NCI-H1417 (cell line): ENCODE measurements at places on chromosomes 7 and 10.
A peak's percentile ranks its signal among the peaks of the same experiment; 100 is the strongest.

- DNase-seq, result no peak
These were observed 525.0 kb upstream of the ADARB2 start for GRCh38 chr10:2262333-2262732.

DNA sequence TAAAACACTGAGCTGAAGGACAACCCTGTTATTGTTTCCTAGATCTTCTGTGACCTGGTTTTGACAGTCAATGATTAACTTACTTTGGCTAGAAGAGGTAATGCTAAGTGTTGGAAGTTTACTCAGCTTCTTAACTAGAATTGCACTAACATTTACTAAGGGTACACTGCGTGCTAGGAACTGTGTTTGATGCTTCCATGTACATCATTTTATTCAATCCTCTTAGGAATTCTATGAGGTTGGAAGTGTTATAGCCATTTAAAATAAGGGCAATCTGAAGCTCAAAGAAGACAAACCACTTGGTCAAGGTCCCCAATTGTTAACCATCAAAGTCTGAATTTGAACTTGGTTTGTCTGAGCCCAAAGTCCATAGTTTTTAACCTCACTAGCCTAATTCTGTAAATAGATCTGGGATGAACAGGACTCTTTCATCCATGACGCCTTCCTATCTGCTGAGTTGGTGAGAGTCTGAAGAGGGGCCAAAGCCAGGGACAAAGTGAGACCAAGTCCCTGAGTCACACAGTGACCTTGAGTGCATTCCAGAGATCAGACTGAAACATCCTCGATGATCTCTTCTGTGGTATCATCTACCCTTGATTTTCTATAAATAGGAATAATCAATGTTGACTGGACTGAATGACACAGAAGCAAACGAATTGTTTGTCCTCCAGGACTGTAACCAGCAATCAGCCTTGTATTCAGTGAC, 29.2 kb upstream of the ZNRF2 start:
- no peak for DNase-seq

DNA sequence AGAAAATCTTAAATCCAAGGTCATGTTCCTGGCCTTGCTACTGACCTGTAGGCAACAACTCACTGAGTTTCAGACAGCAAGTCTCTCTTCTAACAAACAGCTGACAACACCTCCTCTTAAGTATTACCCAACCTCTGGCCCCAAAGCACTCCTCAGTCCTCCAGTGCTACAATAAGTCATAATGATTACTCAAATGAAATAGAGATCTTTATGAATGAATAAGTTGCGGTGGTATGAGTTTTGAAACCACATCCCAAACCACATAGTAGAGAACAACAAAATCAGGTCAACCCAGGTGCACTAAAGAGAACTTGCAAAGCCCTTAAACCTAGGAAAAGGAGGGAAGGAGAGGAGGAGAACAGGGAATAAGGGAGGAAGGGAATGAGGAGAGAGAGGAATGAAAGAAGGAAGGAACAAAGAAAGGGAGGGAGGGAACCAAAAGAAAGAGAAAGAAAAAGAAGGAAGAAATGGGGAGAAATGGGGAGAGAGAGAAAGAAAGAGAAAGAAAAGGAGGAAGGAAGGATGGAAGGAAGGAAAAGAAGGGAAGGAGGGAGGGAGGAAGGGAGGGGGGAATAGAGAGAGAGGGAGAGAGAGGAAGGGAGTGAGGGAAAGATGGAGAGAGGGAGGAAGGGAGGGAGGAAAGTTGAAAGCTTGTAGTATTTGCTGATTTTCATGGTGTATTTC, 142.8 kb upstream of the CALCR start:
- no peak for DNase-seq

DNA sequence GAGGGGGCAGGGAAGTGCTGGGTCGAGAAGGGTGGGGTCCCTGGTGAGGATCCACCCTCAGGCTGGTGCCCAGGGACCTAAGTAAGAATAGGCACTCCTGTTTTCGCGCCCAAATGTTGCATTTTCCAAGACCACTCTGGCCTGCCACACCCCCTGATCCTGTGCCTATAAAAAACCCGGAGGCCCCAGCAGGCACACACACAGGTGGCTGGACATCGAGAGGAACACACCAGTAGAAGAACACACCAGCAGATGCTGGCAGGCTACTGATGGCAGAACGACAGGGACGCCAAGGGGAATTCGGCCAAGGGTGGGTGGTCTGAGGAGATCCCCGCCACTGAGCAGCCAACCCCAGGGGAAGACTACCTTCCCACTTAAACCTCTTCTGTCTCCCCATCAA, 633.9 kb upstream of the POT1 start:
- no peak for DNase-seq

GRCh38 chr7:133246558-133246957, 6.3 kb upstream of the EXOC4 start:
- no peak for DNase-seq

GRCh38 chr10:1116051-1116450, 59.9 kb downstream of the WDR37 start:
- DNase-seq, result no peak

GRCh38 chr10:124088915-124089314, 4.5 kb downstream of the CHST15 start:
- DNase-seq, result no peak

- peak; percentile 15 for DNase-seq
These were observed 145.4 kb downstream of the PTPRN2 start for GRCh38 chr7:158442260-158442659.

GRCh38 chr7:3039787-3040186, 3.9 kb downstream of the CARD11 start:
- no peak for DNase-seq

GRCh38 chr7:86949052-86949778, 110.2 kb downstream of the ELAPOR2 start:
- DNase-seq, result no peak

DNA sequence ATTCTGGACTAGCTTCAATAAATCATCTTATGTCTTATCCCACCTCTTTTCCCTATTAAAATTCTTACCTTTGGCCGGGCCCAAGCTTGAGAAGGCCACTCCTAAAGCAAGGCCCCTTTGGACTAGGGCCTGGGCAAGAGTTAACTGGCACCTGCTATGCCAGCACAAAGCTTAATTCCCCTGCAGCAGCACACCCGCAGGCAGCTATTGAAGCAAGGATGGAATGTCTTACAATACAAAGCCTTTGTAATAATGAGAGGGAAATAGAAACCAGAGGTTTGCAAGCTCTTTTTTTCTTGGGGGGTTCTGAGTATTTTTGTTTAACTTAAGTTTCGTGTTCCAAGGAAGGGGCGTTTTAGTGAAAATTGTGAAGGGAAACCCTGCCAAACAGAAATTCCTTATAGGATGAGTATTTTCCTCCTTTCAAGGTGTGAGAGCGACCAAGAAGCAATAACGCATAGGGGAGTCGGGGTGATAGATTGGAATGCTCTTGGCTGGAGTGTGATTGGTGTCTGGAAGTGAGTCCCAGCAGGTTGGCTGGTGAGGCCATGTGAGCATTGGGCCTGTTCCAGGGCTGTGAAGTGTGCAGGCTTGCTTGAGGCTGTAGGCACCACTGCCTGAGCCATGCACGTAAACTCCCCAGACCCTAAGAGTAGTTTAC, 148.5 kb downstream of the KIAA1217 start:
- DNase-seq, result no peak

DNA sequence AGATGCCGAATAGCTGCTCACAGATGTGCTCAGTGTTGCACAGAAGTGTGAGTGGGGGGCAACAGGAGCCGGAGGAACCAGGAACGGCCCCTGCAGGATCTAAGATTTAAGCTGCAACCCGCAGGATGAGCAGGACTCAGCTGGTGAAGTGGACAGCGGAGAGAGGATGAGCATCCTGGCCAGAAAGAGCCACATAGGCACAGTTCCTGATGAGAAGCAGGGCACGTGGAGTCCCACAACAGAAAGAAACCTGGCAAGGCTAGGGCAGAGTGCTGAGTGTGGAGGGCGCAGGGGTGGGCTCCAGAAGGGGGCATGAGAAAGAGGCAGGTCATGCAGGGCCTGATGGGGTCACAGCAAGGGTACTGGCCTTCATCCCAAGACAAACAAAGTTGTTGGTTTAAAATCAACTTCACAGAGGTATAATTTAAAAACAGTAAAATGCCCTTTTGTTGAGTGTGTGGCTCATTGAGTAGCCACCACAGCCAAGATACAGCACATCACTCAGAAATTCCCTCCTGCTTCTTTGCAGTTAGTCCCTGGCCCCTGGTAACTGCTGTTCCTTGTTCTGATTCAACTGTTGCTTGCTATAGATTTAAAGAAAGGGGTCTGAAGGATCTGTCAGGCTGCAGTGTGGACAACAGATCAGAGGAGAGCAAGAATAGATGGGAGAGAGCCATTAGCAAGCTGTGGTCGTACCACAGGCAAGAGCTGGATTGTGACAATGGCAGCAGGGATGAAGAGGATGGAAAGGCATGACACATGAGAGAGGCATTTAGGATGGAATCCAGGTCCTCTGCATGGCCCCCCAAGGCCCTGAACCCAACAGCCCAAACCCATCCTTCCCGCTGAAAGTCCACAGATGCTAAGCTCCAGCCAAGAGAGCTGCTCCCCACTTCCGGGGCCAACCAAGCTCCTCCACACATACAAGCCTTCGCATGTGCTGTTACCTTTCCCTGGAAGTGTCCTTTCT, 53.1 kb upstream of the OSBPL3 start:
- DNase-seq, result no peak

DNA sequence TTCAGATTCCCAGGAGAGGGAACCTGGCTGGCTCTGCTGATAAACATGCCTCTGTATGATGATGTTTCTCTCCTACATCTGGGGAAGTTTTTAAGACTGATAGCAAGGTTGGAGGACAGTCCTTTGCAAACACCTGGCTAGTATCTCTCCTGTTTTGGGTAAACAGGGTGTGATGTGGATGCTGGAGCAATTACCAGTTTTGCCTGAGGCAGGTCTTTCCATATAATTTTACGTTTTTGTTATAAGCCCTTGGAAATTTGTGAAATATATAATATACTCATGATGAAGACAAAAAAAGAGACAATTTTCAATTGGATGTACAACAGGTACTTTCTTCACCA, 138.6 kb downstream of the ADAM22 start:
- no peak for DNase-seq

DNA sequence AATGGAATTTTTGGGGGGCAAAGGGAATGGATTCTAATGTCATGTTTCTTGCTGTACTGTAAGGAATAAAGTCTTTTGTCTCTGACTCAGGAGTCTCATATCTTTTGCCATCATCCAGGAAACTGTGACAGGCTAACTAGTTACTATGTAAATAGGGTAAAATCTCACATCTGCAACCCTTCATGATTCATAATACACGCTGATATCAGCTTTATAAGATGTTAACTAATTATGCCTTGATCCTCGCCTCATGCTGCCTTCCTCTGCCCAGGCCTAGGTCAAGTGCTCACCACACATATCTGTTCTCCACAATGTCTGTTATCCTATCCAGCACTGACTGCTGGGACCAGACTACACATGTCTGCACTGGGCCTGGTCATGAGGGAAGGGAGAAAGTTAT, 81.3 kb upstream of the CXCL12 start:
- no peak for DNase-seq

DNA sequence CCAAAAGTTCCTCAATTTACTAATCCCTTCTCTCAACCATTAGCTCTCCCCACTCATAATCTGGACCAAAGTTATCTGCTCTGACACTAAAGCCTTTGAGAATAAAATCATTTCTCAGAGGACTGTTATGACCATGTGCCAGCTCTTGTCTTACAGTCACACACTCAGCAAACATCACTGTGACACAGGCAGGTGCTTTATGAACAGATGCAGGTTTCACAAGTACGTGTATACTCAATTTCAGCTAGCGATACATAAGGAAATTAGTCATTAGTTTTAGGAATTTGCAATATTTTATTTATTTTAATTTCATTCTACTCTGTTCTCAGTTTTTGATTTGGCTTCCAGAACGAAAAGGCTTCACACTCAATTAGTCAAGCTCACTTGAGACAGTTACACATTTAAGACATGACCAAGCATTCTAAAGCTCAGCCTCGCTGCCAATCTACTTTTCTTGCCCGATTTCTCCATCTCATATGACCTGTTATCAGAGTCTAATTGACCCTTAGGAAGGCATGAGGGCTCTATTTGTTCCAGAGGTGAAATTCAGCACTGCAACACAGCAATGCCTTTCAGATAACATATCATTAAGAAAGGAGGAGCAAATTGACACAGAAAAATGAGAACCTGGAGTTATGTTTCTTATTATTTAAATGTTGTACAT, 76.8 kb downstream of the TFEC start:
- DNase-seq, result no peak
